ENCODE measurements at places on chromosomes 5 and 9. TPM values are rescaled to one million over a fixed set of nuclear protein-coding genes. Genes with fewer than 3 reads are reported as not detected.

- no peak for DNase-seq
- H3K36me3 ChIP-seq = no peaks in the 10 kb centered on the region
- peaks cover 3% of the 10 kb centered on the region for H3K4me1 ChIP-seq
- H3K4me3 ChIP-seq = no peak overlapping the region
- H3K27ac ChIP-seq = no peak overlapping the region
These were observed 15.3 kb upstream of the CD180 start for GRCh38 chr5:67211926-67212325.

DNA sequence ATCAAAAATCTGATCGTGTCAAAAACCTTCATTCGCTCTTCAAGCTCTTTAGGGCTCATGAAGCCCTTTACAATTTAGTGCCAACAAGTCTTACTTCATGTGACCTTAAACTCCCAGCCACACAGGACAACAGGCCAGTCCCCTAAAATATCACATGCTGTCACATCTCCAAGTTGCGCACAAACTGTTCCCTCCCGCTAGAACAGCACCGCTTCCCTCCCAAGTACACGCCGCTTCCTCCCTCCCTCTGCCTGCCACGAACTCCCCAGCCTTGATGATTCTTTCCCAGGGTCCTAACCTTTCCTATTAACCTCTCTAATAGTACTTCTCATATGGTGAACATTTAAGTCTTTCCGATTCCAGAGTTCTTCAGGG is 91.2 kb downstream of the TLE1 start:
- DNase-seq = no peak
- H3K4me3 ChIP-seq = no peak overlapping the region
- H3K27me3 ChIP-seq = no peaks in the 10 kb centered on the region

Gene SLC6A7
- not detected for total RNA-seq

- H3K27ac ChIP-seq = no peak overlapping the region
- H3K4me3 ChIP-seq = no peak overlapping the region
- H3K27me3 ChIP-seq = no peaks in the 10 kb centered on the region
- H3K4me1 ChIP-seq = no peaks in the 10 kb centered on the region
- no peak for DNase-seq
These were observed 18.6 kb downstream of the PSD2 start for GRCh38 chr5:139814191-139814601.

DNA sequence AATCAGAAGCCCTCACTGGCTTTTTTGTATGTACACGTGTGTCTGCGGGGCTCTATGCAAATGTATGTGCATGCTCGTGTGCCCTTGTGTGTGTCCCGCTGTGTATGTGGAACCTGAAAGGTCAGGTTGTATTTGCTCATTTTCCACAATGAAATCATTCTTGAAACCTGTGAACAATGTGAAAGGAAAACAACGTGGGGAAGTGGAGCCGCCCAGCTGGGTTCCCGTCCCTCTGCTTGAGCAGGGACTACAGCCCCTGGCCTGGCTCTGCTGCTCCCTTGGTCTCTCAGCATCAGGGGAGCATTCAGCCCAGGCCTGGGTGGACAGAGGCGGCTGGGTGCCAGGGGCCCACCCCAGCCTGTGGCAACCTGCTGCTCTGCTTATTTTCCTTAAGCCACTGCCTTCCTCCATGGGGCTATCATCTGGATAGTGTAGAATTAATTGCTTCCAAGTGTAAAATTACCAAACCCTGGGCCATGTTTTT is 3.0 kb downstream of the ECSCR start:
- no peaks in the 10 kb centered on the region for H3K36me3 ChIP-seq
- no peaks in the 10 kb centered on the region for H3K4me1 ChIP-seq
- no peaks in the 10 kb centered on the region for H3K27me3 ChIP-seq
- no peak overlapping the region for H3K27ac ChIP-seq
- DNase-seq = no peak
- no peak overlapping the region for H3K4me3 ChIP-seq

DNA sequence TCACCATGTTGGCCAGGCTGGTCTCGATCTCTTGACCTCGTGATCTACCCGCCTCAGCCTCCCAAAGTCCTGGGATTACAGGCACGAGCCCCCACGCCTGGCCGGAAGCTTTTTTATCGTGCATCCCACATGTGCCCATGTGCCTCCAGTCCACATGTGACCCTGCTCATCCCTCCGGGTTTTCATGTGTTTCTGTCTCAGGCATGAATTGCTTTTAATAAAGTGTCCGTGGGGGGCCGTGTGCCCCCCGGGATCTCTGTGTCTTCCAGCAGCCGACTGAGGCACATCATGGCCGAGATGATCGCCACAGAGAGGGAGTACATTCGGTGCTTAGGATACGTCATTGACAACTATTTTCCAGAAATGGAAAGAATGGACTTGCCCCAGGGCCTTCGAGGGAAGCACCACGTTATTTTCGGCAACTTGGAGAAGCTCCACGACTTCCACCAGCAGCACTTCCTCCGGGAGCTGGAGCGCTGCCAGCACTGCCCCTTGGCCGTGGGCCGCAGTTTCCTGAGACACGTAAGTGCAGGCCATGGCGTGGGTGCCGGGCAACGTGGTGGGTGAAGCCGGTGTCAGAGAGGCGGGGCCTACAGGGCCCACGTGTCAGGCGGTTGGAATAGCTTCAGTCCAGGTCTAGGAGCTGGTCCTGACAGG is 22.1 kb upstream of the LRRC14B start:
- H3K4me1 ChIP-seq = no peaks in the 10 kb centered on the region
- peak; percentile 69 for DNase-seq
- no peak overlapping the region for H3K4me3 ChIP-seq
- no peaks in the 10 kb centered on the region for H3K27me3 ChIP-seq
- no peaks in the 10 kb centered on the region for H3K36me3 ChIP-seq
- H3K27ac ChIP-seq = no peak overlapping the region

Measured in ascending aorta (tissue), 2 donors.